ENCODE measurements at places on chromosomes 3 and 15.

- DNase-seq, result no peak
Measured at GRCh38 chr3:45612138-45612537, 17.6 kb downstream of the LIMD1 start.

DNA sequence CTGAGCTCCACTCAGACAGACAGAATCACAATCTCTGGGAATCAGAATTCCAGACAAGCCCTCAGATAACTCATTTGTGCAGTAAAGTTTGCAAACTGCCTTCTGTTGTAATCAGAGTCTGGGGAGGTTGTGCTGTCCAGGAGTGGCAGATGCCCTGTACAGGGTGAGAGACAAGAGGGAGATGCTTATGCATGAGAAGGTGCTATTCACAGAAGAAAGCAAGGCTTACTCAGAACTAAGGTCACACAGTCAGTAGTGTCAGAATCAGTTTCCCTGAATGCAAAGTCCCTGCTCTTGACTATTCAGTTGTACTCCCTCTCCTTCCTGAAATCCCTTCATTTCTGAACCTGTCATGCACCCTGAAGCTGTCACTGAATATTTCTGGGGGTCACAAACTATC lies 43.7 kb downstream of the SRPRB start:
- no peak for DNase-seq

DNA sequence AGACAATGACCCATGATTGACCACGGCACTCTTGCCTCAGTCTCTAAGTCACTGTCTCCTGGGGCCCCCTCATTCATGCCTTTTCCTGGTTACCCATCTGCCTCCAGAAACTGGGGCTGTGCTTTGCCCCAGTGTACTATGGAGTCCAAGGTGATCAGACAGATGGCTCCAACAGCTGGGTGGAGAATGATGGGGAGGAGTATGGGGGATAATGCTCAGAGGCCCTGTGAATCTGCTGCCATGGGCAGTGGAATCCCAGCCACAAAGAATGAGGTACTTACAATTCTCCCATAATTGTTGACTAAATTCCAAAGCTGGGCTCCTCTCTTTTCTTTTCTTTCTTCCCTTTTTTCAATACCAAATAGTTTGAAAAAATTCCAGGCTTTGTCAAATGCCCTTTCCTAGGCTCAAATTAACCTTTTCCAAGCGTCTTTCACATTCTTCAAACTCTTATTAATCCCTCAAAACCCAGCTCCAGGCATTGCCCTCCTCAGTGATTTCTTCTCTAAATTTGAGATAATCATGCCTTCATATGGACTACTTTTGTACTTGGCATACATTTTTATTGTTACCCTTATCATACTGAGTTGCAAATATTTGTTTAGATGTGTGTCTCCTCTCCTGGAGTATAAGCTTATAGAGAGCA lies 148.5 kb upstream of the ICE2 start:
- no peak for DNase-seq

DNA sequence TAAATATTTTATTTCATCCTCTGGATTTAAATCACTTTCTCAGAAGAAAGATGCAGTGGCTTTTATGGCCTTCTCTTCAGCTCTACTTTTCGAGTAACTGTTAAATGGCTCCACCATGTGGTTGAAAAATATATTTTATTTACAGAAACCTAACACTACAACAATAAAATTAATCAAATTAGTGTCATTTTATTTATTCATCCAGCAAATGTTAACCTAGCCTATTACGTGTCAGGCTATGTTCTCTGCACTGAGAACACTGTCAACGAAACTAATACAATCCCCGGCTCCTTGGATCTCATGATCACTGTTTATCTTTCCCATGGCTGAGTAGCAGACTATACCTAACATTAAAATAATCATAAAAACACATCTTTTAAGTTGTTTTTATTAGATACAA lies 148.0 kb upstream of the OSTN start:
- no peak for DNase-seq

- DNase-seq, result no peak
Measured at GRCh38 chr3:43055393-43055792, 50.5 kb downstream of the POMGNT2 start.

GRCh38 chr3:132867956-132868355 lies 145.7 kb upstream of the NPHP3 start:
- DNase-seq, result no peak

- DNase-seq, result no peak
Measured at GRCh38 chr3:21020681-21021080, 730.3 kb downstream of the ZNF385D start.

DNA sequence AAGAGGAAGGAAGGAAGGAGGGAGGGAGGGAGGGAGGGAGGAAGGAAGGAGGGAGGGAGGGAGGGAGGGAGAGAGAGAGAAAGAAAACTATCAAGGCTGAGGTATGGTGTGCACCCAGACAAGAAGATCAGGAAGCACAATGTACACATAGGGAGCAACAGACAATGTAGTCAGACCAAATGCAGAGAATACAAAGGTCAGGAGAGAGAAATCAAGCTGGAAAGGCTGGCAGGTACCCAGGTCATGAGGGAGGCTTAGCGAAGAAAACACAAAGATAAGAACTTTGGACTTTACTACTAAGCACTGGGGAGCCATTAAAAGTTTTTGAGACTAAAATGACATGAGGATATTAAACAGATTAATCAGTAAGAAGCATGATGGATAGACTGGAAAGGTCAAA lies 176.0 kb upstream of the TMCO5A start:
- no peak for DNase-seq

DNA sequence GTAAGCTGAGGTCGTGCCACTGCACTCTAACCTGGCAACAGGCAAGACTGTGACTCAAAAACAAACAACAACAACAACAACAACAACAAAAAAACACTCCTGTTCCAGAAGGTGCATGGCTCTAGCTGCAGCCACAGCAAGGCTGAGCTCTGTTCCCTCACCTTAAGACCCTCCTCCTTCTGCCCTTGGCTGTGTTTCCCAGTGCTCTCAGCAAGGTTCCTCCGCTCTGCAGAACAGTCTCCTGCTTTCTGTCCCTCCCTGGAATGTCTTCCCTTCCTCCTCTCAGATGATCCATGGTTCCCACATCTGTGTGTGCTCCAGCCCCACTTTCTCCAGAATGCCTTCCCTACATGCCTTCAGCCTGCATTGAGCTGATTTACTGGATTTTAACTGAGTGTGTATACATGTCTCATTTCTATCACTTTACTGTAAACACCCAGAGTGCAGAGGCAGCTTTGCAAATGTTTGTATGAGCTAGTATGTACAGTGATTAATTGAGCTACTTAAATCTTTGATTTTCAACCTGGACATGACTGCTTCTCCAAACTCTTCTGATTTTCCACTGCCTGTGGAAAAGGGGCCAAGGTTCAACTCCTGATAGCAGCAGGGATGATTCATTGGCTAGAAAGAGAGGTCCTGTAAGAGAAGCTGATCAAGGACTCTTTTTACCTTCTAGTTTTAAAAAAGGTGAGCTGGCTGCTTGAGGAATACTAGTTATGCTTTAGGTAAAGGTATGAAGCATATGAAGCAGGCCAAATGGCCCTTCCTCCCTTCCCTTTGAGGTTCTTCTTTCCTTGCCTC lies 14.7 kb downstream of the ANKUB1 start:
- DNase-seq, result no peak

DNA sequence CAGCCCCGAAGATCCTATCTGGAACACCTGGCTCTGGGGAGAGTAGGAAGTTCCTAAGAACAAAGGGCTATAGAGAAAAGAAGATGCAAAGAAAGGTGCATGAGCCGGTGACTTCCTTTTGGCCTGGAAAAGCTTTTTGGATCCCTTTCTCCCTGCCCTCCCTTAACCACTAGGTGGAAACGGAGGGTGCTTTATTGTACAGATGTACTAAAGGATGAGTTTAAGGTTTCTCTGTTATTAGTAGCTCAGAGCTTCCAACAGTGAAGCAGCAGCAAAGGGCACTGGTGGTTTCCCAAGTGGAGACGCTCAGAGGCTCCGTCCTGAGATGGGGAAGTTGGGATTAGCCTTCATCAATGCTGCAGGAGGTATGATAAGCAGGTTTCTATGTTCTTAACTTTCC lies 5.9 kb upstream of the ADGRG7 start:
- no peak for DNase-seq

GRCh38 chr15:100172356-100173024 lies 169.3 kb downstream of the ADAMTS17 start:
- DNase-seq, result no peak

DNA sequence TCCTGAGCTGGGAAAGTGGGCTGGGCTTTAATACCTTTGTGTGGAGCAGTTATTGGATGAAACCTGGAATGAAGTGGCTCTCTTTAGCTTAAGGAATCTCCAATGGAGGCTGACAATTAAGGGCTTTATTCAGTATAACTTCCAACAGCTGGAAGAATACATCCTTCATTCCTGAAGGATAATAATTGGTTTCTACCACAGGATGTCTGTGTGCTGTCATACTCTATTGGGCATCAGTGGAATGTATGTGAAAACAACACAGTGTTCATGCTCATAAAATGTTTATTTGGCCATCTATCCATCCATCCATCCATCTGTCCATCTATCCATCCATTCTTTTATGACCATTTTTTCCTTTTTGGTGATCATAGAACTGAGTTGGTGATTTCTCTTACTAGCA lies 220.7 kb upstream of the GAP43 start:
- DNase-seq, result no peak

- no peak for DNase-seq
Measured at GRCh38 chr15:80601256-80601655, 93.9 kb upstream of the ABHD17C start.

- DNase-seq, result no peak
Measured at GRCh38 chr3:111605018-111605417, 9.9 kb upstream of the ZBED2 start.

GRCh38 chr15:75069301-75069925 lies 46.0 kb downstream of the PPCDC start:
- DNase-seq, result no peak

DNA sequence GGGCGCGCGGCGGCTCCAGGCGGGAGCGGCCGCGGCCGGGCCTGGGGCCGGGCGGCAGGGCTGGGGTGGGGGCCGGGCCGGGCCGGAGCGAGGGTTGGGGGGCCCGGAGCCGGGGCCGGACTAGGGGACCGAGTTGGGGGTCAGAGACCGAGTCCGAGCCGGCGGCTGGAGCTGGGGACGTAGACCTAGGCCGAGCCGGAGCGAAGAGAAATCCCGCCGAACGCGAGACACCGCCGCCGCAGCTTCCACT lies 37.3 kb downstream of the HMCES start:
- DNase-seq, result no peak

DNA sequence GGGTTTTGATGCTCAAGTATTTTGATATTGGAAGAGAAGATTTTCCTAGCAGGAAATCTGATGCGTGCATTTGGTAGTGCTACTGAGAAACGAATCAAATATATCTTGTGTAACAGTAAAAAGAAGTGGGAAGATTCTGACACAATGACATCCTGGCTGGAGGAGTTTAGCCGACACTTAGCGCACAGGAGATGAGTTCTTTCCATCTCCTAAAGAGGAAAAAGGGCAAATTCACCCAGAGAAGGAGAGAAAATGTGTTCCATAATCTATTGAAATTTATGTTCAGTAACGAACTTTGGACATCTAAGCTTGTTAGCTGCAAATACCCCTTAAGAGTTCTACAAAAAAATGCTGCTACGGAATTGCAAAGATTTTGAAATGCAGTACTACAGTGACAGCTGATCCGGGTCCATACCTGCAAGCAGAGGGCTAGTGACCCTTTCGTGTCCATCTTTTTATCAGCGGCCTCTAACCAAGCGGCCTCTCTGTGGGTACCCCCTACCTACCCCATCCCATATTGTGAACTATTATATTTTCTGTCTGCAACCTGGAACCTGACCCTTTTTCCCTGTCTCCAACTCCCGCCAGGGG lies 971 bp downstream of the CPOX start:
- no peak for DNase-seq

DNA sequence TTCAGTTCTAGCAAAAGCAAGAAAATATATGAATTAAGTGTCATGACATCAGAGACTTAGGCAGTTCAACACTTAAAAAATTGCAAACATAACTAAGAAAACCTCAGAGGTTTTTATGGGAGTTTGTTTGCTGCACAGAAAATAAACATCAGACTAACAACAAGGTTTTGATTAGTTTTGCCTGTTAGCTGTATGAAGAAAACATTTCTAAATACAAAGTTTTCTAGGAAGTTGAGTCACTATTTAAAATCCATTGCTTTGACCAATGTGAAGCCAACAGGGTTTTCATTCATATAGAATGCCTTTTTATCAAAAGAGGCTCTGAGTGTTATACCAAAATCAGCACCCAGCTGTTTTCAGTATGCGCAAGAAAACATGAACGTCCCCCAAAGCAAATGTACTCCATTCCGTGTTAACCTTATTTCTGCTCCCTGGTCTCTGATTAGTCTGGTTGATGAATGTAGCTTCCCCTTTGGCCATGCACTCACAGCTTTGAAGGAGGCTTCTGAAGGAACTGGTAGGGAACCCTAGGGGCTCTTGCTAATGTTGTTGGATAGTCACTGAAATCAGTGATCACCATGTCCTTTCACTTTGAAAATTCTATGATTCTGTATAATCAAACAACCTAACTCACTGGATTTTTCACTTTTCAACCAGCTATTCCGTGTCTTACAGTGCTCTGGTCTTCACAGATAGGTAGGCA lies 89.6 kb upstream of the TSEN2 start:
- DNase-seq, result no peak

DNA sequence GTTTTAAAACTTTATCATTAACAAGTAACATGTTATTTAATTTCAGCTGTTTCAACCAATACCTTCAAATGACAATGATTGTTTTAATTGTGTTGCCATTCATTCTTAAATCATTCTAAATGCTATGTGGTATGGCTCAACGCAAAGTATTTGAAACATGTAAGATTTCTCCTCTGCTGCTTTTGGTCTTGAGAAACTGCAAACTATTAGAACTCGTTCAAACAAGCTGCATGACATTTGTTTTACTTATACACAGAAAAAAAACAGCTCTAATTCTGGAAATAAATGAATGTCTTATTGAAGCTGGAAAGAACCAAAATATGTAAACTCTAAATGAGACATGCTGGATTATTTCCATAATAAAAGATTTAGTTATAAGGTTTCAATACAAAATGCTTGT lies 29.3 kb downstream of the FBN1 start:
- DNase-seq, result no peak

- no peak for DNase-seq
Measured at GRCh38 chr15:93488296-93488713, 399.3 kb upstream of the RGMA start.

- DNase-seq, result no peak
Measured at GRCh38 chr3:122691195-122691594, 10.6 kb downstream of the PARP14 start.

DNA sequence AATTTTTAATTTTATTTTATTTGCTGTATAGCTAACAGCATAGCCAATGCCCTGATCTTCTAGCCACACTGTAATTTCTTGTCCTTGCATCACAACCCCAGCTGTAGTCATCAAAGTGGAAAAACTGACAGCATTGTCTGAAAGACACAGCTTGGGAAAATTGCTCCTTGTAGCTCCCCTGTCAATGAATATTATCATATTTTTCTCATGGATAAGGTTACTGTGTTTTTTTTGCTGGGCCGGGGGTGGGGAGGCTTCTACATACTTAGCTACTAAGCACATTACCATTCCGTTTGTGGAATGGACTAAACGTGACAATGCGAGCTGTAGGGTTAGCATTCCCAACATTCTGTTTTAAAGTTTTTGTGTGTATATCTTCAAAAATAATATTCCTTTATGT lies 381.3 kb downstream of the TIGIT start:
- DNase-seq, result no peak

- DNase-seq, result no peak
Measured at GRCh38 chr3:73576999-73577461, 47.7 kb downstream of the PDZRN3 start.

GRCh38 chr15:99174567-99175395 lies 69.9 kb downstream of the SYNM start:
- DNase-seq, result no peak

- DNase-seq, result no peak
Measured at GRCh38 chr3:142987080-142987700, 14.2 kb upstream of the U2SURP start.

All from NK-92 treated with Interleukin-12 subunit alpha and Interleukin-12 subunit beta, amount 100 ng/mL, for 24 hours (cell line).